ENCODE measurements at places on chromosomes 7 and 10.
A peak's percentile ranks its signal among the peaks of the same experiment; 100 is the strongest.

GRCh38 chr10:86520871-86521677, 518 bp downstream of the WAPL start:
- DNase-seq = peak; percentile 62

GRCh38 chr7:13800694-13801448, 188.6 kb downstream of the ETV1 start:
- no peak for DNase-seq

- no peak for DNase-seq
These were observed 34.2 kb upstream of the LEP start for GRCh38 chr7:128206747-128207500.

GRCh38 chr7:15086131-15086611, 183.6 kb upstream of the DGKB start:
- DNase-seq = no peak

DNA sequence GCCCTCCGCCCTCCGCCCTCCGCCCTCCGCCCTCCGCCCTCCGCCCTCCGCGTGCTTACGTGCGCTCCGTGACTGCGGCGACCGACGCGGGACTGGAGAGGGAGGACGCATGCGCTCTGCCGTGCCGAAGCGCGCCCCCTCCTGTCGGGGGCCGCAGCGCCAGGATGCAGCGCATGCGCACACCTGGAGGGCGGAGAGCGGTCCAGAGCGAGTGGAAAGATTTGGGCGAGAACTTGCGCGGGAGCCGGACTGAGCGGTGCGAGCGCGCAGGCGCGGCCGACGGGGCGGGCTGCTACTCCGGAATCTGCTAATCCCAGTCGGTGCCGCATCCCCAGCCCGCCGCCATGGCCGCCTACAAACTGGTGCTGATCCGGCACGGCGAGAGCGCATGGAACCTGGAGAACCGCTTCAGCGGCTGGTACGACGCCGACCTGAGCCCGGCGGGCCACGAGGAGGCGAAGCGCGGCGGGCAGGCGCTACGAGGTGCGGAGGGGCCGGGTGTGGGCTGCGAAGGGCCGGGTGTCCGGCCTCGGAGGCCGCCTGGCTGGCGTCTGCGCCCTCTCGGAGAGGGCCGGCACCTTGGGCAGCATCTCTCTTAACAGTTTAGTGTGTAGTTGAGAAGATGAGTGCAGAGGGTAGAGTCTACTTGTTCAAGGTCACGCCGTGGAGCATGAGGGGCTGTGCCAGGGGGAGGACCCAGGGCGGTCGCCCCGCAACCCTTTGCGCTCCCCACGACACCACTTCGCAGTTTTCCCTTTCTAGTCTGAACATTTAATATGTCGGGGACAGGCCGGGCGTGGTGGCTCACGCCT, at the start of gene PGAM1:
TSS of gene PGAM1 (plus strand) at position 228 of the 812 bp plus-strand sequence. CDS start at position 345, 117 bp downstream.
- peak; percentile 99 for DNase-seq

GRCh38 chr10:97399843-97400545, 1.1 kb downstream of the RRP12 start:
- peak; percentile 68 for DNase-seq

DNA sequence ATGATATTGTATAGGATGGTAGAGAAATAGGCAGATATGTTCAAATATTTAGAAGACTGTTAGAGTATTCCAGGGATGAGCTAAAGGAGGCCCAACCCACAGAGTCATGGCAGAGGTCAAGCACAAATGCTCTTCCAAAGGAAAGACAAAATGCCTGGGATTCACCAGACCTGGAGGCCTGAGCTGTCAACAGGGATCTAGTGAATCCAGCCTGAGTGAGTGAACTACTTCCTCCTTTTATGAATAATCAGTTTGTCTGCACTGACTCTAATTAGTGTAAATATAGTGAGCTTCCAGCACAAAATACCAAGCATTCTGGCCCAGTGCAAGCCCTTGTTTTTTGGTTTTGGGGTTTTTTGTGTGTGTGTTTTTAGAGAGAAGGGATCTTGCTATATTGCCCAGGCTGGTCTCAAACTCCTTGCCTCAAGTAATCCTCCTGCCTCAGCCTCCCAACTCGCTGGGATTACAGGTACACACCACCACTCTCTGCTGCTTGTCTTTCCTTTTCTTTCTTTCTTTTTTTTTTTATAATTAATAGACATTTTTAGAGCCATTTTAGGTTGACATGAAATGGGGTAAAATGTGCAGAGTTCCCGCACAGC, 244.4 kb downstream of the SKIDA1 start:
- no peak for DNase-seq

DNA sequence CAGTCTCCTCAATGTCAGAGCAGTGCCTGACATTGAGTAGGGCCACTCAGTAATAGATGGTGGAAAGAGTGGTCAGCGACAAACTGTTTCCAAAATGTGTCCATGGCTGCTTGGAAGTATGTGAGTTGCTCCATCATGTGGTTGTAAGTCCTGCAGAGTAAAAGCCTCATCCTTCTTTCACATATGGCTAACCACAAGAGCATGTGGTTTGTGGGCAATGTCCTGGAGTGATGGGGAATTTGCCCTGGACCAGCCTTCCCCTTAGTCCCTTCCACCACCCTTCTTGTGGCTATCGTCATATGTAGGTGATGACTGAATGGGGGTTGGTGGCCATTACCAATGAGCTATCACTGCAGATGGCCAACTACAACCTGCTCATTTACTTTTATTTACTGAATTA, 33.0 kb upstream of the PLXNA4 start:
- DNase-seq = no peak

DNA sequence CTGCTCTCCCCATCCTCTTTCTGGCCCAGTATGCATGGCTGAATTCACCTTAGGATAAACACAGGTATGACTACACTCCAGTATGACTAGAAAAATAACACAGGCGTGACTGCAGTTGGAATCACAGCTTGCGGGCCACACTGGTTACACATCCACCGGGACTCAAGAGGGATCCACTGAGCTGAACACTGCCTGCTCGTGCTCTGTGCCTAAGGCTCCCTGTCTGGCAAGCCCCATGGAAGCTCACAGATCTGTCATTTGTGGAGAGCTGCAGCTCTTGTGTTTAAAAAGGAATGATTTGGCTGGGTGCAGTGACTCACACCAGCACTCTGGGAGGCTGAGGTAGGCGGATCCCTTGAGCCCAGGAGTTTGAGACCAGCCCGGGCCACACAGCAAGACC, 26.8 kb downstream of the VOPP1 start:
- no peak for DNase-seq

- DNase-seq = no peak
These were observed 29.7 kb downstream of the ZFAND2A start for GRCh38 chr7:1130021-1130990.

GRCh38 chr10:25786161-25786560, 147.9 kb upstream of the MYO3A start:
- no peak for DNase-seq

DNA sequence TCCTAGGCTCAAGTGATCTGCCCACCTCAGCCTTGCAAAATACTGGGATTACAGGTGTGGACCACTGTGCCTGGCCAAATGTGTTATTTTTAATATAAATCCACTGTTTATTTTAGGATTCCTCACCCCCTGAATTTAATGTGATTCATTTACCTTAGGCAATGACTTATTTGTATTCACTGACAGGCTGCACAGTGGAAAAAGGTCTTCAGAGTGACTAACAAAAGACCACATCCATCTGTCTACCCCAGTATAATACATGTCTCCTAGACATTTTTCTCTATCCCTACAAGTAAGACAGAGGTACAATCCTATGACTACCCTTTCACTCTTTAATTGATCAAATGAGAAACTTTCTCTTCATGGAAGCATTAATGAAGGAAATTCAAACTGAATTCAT, 230.2 kb downstream of the AHR start:
- no peak for DNase-seq

- DNase-seq = no peak
These were observed 284.1 kb upstream of the NPSR1 start for GRCh38 chr7:34373940-34374339.

DNA sequence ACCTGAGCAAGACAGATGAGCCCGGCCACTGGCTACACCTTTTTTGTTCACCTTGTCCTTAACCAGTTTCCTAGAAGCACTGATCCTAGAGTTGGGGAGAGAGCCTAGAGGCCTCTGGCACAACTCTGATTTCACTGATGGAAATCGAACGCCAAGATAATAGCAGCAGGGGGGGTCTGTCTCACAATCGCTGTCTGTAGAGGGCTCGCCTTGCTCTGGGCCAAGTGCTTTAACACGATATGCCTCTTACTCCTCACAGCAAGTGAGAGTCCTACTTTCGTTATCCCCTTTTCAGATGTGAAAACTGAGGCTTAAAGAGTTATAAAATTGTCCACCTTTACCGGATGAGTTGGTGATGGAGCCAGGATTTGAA, 472 bp downstream of the RASSF4 start:
- no peak for DNase-seq

- no peak for DNase-seq
These were observed 464.4 kb upstream of the AKR1E2 start for GRCh38 chr10:4361581-4361980.

- no peak for DNase-seq
These were observed 115.2 kb upstream of the PCGF5 start for GRCh38 chr10:91105269-91105668.

GRCh38 chr10:77702166-77702565, 64.6 kb upstream of the KCNMA1 start:
- DNase-seq = no peak

GRCh38 chr7:134948736-134949135, 37.6 kb upstream of the AGBL3 start:
- DNase-seq = no peak

- DNase-seq = no peak
These were observed 56.0 kb downstream of the CPXM2 start for GRCh38 chr10:123835575-123835974.

DNA sequence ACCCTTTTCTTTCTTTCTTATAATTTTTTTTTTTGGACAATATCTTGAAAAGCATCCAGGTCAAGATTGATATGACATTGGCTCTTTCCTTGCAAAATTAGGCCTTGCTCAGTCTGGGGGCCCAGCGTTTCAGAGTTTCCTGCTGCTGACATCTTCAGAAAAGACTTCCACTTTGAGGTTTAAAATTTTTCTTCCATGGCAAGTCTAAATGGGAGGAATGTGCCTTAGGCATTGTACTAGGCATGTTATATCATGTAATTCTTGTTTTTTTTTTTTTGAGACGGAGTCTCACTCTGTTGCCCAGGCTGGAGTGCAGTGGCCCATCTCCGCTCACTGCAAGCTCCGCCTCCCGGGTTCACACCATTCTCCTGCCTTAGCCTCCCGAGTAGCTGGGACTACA, 48.9 kb upstream of the PDZD8 start:
- no peak for DNase-seq

DNA sequence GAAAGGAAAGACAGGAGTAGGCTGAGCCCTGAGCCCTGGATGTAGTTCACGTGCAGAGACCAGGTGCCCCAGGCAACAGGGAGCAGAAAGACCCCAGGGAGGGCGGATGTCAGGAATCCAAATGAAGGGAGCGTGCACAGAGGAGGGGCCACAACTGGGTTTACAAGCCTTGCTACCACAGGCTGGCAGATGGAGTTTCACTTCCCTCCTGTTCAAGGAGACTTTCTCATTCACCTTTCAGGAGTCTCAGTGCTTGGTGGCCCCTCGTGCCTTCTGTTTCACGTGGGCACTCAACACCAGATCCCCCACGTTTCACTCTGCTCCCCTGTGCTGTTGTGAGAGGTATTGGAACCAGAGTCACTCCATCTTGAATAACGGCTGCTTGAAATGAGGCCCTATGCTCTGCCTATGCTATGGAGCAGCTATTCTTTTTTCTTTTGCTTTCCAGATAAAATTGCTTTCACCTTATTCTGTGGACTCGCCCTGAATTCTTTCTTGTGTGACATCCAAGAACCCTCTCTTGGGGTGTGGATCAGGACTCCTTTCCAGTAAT, 601.4 kb upstream of the IGFBP3 start:
- DNase-seq = no peak

DNA sequence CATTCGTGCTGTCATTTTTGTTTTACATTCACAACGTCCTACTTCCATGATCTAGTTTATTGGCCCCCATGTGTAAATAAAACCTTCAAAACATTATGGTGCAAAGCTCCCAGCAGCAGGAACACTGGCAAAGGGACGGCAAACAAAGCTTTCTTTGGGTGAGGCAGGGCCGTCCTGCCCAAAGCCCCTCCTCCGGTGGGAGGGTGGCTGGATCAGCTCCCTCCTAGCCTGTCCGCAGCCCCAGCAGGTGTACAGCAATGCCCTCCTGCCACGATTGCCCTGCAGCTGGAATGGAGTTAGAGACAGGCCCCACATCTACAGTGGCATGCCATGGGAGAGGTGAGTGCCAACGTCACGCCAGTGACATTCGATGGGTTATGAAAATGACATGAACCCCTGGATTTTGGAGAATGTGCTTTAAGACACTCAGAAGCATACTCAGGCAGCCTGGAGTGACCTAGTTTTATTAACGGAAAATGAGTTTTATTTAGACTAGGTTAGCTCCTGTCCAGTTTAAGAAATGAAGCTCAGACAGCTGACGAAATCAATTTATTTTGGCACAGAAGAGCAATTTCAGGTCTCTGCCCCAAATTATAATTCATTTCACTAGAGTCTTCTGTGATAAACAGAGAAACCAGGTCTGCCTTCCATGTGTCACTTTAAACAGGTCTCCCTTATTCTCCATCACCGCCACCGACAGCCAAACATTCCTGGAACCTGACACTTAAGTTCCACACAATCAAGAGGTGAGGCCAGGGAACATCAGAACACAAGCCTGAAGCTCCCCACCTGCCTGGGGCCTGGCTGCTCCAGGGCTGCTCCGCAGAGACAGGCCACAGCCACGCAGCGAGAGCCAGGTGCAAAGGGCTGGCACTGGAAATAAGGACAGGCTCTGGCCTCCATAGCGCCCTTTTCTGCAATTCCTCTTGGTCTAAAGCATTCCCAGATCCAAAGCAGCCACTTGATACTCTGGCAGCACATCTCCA, 50.1 kb downstream of the VOPP1 start:
- DNase-seq = no peak

GRCh38 chr7:99042957-99043356, 101.0 kb downstream of the SMURF1 start:
- no peak for DNase-seq

DNA sequence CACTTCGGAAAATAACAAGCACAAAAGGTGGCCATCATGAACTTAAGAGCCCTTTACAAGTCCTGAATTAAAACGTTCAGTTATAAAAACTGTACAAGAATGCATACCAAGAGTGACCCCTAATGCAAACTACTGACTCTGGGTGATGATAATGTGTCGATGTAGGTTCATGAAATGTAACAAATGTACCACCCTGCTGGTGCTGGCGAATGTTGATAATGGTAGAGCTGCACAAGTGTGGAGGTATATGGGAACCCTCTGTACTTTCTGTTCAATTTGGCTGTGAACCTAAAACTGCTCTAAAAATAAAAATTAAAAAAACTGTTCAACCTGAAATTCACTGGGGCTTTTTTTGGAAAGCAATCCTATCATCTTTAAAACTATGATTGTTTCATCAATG, 3.3 kb downstream of the FAM133B start:
- no peak for DNase-seq

DNA sequence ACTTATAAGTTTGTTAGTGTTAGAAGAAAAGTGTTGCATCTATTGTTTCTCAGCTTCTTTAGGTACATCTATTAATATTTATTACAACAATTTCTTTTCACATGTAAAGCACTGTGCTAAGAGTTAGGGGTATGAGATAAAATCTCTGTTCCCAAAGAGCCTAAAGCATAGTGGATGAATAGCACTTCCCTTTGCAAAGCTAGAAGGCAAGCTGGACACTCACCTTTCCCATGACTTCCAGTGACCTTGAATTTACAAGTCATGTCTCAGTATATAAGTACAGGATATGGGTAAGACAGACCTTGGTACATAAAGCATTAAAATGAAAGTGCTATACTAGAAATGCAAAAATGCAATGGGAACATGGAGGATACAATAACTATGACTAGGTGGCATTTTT, 8.7 kb downstream of the CNNM1 start:
- DNase-seq = no peak

GRCh38 chr10:132166216-132166950, 20.4 kb upstream of the DPYSL4 start:
- DNase-seq = no peak
